HS-27A (cell line): ENCODE measurements at places on chromosomes 7 and 10.

DNA sequence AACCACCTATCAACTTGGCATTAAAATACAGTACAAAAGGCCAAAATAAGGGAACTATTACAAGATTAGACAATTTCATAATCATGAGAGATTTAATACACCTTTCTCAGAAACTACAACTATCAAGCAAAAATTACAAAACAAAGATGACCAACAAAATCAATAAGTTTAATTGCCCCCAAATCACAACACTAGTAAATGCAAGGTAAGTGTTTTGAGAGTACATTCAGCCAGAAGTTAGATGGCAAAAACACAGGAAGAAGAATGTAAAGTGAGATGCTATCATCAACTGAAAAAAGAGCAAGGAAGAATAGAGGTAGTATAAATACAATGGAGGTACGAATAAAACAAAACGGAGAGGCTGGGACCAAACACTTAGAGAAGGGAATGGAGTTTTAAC, 3.2 kb downstream of the PNPLA8 start:
- DNase-seq = no peak

DNA sequence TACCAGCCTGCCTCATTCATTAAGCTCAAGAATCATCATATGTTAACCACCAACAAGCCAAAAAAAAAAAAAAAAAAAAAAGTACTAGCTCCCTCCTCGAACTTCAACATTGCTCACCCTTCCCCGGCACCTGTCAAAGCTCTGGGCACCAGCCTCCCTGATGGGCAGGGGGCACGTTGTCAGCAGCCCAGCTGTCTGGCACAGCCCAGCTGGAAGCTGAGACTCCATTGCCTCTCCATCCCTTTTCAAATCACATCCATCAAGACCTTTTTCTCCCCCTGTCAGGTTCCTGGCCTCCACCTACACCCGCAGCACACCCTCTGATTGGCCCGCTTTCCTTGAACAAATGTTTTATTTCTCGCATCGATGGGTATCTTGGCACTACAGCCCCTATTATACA, 913.3 kb upstream of the AUTS2 start:
- DNase-seq = no peak

GRCh38 chr10:77311186-77311585, 326.4 kb downstream of the KCNMA1 start:
- no peak for DNase-seq

- no peak for DNase-seq
Observed at GRCh38 chr7:44100458-44101302, 3.5 kb upstream of the AEBP1 start.

GRCh38 chr10:27319752-27320431, 79.3 kb upstream of the ACBD5 start:
- no peak for DNase-seq

DNA sequence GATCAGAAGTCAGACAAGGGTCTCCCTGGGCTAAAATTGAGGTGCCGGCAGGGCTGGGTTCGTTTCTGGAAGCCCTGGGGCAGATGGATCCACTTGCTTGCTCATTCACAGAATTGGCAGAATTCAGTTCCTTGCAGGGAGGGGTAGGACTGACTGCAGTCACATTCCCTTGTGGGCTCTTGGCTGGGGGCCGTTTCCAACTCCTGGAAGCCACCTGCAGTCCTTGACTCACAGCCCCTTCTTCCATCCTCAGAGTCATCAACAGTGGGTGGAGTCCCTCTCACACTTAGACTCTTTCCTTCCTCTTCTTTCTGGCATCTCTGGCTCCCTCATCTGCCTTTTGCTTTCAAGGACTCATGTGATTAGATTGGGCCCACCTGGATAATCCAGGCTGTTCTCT, 54.6 kb upstream of the NANOS1 start:
- no peak for DNase-seq

- no peak for DNase-seq
Observed at GRCh38 chr7:10315881-10316280, 657.8 kb upstream of the PHF14 start.

DNA sequence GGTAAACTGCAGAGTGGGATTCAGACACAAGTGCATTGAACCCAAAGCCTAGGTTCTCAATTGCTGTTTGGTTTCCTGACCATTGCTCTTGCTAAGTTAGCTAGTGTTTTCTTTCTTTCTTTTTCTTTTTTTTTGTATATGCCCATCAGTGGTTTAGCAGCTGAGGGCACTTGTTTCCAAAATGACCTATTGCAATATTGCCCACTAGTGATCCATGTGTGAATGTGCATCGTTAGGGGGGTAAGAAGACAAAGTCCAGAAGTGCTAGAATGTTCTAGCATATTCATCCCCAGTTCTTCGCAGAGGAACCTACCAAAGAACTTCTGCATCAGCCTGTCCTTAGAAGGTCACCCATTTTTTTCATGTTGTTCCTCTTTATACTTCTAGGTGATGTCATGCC, 252.8 kb upstream of the GPR26 start:
- DNase-seq = no peak

- no peak for DNase-seq
Observed at GRCh38 chr10:59272061-59272460, 90.3 kb downstream of the FAM13C start.

- no peak for DNase-seq
Observed at GRCh38 chr7:141201145-141201885, 127.5 kb downstream of the TMEM178B start.

DNA sequence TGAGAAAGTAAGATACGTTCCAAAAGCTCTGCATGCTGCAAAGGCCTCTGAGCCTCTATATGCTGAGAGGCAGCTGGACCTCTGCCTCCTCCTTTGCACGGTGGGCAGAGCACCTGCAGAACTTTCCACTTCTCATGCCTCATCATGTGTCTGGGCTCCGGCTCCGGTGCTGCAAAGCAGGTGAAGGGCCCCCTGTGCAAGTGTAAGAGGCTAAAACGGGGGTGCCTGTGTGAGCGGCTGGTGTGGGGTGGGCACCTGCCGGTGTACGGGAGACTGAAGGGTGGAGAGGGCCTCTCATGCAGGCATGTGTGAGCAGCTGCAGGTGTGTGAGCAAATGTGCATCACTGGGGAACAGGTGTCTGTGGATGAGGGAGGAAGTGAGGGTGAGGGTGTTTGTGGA, 121.0 kb downstream of the KCNMA1 start:
- DNase-seq = no peak

DNA sequence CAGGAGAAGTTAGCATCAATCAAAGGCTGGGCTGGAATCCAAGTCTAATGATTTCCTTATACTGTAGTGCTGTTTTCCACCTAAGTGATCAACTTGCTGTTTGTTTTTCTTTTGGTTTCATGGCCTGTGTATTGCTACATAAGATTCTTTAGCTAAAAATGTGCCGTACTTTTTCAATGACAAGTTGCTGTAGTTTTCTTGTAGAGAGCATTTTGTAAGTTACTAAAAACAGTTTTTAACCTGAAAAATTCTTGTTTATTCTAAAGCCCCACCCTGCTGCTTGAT, 1.3 kb downstream of the HELLS start:
- DNase-seq = no peak

DNA sequence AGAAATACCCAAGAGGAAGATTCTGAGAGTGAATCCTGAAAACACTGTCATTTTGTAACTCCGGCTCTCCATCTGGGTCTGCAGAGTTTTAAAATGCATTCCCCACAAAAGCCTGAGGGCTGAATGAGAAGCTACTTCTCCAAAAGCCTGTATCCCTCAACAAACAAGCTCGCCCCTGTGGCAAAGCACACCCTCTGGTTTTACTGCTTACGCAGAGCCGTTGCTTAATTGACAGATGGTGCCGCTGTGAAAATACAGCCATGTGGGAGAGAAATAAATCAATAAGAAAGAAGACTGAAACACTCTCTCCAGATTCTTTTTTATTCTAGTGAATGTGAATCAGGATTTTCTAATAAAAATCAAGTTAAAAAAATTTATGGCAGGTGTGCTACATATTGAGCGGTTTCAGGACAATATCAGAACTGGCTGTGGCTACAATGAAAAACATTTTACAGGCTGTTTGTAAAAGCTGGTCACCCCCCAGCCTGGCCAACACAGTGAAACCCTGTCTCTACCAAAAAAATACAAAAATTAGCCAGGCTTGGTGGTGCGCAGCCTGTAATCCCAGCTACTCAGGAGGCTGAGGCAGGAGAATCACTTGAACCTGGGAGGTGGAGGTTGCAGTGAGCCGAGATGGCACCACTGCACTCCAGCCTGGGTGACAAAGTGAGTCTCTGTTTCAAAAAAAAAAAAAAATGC, 32.5 kb downstream of the C7orf33 start:
- DNase-seq = no peak

- DNase-seq = no peak
Observed at GRCh38 chr10:44856696-44857095, 54.4 kb upstream of the TMEM72 start.

- no peak for DNase-seq
Observed at GRCh38 chr10:127386606-127387327, 162.3 kb upstream of the NPS start.

GRCh38 chr10:49508249-49508648, 30.7 kb downstream of the ERCC6 start:
- no peak for DNase-seq

- no peak for DNase-seq
Observed at GRCh38 chr7:71604818-71605414, 473.0 kb downstream of the GALNT17 start.

DNA sequence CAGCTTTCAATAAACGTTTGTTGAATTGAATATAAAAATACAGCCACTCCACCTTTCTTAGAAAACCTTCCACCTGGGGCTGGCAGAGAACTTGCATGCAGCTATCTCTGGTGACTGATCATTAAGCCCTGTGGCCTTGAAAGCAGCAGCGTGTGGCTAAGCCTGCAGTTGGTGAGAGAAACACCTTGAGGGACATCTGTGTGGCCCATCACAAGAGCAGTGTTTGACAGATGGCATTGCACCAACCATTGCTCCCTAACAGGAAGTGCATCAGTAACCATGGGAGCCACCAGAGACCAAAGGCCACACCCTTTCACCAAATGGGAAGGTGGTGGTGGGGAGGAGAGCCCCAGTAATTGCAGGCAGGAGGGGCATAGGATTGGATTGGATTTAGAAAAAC, 22.4 kb downstream of the RHOBTB1 start:
- no peak for DNase-seq

DNA sequence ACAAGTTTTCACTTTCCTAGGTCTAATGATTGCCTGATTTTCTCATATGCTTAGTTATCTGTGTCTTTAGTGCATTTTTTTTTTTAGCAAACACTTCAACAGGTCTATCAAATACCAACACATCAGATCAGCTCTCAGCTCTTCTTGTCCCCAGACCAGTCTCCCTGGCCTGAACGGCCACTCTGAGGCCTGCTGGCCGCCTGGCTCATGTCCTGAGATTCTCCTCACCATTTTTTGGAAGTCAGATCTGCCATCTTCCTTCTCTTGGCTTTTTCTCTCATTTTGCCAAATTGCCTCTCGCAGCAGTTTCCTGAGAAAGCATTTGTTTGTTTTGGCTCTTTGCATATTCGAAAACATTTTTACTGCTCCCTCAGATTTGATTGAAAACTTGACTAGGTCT, 29.3 kb downstream of the PPP2R2D start:
- DNase-seq = no peak

- DNase-seq = peak; percentile 55
Observed at GRCh38 chr7:83162402-83163256, at the start of gene PCLO. Gene PCLO, minus strand, starts transcription at chr7:83162884. Its CDS starts 292 bp downstream, at chr7:83162592.

GRCh38 chr7:128889121-128889520, 21.4 kb downstream of the KCP start:
- no peak for DNase-seq

DNA sequence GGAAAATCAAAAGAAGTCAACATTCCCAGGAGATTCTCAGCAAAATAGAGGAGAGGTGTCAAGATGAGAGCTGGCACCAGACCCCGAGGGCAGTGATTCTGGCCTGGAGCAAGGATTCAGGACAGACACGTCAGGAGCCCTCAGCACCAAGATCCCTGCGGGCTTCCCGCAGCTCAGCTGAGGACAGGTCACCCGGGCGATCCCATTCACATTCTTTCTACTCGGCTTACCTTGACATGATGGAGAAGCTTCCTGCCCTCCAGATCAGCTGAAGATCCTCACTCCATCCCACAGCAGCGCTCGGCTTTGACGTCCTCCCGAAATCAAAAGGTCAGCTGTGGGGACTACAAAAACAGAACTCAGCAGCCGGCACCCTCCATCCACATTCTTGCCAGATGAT, 139.1 kb downstream of the DLG5 start:
- DNase-seq = no peak

DNA sequence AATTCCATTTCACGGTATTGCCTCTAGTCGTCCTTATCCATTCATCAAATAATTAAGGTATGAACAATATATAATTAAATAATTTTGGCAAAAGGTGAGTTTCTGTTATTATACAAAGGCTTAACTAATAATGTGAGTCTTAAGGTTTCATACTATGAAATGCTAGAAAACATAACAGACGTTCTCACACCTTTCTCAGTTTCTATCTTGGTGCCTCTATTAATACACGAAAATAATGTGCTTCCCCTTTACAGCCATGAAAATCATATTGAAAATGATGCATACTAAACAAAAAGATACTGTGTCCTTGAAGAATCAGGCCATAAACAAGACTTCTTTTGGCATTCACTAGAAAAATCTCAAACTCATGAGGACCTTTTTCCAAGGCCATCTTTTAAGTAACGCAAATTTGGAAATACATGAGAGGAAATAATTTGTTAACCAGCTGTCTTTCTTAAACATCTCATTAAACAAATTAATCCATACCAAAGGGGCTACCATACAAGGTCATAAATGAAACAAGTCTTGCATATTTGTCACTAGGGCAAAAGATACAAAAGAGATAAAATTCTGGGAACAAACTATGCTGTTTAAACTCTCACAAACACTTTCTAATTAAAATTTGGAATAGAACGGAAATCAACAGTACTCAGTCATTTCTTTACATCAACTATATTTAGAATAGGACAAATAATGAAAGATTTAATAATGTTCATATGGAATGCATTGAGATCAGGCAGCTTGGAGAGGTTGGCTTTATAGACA, 53.9 kb upstream of the CAV2 start:
- no peak for DNase-seq

GRCh38 chr7:11625669-11626068, 206.3 kb downstream of the THSD7A start:
- DNase-seq = no peak

DNA sequence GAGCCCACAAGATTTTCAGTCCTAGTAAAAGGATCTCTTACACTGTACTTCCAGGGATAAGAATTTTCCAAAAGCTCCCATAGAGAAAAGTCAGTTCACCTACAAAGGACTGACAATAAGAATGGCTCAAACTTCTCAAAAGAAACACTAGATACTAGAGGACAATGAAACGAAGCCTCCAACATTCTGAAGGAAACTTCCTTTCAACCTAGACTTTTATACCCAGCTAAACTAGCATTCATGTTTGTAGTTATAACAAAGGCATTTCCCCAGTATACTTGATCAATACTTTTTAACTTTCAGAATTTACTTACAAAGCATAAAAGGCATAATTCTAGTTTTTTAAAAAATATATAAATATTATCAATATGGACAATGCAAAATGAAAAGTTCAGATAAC, 41.0 kb upstream of the DNAAF5 start:
- no peak for DNase-seq

DNA sequence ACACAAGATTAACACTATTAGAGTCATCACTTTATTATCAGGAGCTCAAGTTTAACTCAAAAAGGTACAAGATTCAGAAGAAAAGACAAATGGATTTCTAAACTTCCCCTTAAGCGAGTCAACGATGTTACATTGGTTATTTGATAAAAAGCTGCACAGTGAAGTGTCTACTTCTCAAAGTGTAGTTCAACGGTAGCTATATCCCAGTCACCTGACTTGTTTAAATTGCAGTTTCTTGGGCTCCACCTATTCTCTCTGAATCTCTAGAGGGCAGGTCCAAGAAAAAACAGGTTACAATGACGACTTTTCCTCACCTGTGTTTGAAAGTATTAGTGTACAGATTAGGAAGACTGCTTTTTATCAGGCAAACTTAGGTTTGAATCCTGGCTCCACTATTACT, 16.6 kb downstream of the MINDY3 start:
- DNase-seq = no peak
